ENCODE measurements at places on chromosomes 7 and 10.

DNA sequence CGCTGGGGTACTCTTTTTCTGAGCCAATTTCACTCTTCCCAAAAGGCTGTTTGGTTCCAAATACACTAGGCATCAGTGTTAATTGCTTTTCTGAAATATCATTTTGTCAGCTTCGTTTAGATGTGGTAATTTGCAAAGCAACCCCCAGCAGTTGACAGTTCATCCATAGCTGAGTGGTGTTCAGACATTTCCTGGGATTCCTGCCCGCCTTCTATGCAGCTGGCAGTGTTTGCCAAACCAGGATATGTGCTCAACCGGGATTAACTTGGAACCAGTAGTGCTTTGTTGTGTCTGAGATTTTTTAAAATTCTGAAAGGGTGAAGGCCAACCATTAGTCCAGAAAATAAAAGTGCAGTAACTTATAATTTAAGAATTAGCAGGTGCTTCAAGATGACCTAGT, 25.2 kb upstream of the MKLN1 start:
- no peak for DNase-seq

GRCh38 chr7:3767917-3768777, 467.1 kb downstream of the SDK1 start:
- no peak for DNase-seq

GRCh38 chr7:98618786-98619185, 1.7 kb downstream of the NPTX2 start:
- no peak for DNase-seq

DNA sequence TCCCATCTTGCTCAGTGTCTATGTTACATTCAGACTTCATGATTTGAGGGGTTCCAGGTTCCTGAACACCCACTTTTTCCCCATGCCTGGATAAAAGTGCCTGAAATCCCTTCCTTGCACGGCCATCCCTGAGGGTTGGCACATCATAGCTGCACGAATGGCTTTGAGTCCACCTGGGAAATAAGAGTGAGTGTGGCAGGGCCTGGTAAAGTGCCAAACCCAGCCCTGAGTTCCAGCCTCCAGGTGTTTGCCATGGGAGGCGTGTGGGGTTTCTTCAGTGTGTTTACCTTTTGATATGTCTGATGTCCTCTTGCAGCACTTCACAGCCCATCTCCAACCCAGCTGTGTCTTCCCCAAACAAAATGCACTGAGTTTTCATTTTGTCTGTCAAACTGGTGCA, 145.7 kb downstream of the PAXIP1 start:
- no peak for DNase-seq

DNA sequence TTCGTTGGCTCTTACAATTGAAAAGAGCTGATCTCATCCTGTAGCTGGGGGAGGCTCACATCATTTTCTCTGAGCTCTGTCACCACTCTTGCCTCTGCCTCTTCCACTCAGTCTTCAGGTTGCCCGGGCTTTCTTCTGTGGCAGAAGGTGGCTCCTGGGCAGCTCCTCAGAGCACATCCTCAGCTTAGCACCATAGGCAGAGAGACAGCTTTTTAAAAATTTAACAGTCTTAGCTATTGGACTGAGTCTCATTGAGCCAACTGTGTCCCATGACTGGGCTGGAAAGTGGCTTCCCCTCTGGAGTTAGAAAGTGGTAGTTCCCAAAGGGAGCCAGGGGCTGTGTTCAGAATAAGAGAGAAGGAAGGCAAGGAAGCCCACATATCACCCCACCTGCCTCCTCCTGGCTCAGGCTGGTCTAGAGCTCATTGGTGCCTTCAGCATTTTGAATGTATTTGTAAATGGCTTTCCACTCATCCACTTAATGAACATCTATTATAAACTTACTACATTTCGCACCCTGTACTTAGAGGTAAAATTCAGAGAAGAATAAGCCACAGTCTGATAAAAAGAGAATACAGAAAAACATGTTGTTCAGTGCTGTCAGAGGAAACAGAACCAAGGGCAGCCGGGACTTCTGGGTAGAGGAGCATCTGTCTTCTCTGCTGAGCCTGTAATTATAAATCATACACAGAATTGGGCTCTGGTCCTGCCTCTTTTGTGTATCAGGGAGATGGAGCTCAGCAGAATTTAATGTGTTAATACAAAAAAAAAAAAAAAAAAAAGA, 119.3 kb downstream of the WDFY4 start:
- DNase-seq = no peak

GRCh38 chr7:113092762-113093161, 6.1 kb upstream of the GPR85 start:
- no peak for DNase-seq

GRCh38 chr10:103181244-103181643, 11.8 kb downstream of the NT5C2 start:
- DNase-seq = no peak

DNA sequence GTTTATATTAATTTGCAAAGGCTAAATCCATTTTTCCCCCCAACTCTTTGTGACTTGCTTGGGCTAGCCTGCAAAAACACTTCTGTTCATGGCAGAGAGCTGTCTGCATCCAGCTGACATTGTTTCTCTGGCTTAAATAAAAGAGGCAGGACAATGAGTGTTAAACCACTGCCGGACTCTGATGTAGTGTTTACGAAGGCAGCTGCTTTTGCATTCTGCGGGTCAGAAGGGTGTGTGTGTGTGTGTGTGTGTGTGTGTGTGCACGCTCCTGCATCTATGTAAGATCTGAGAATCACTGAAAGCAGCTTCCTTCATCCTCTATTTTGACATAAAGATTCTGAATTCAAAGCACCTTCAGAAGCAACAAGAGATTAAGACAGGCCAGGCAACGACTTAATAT, 28.3 kb downstream of the NRP1 start:
- DNase-seq = no peak

DNA sequence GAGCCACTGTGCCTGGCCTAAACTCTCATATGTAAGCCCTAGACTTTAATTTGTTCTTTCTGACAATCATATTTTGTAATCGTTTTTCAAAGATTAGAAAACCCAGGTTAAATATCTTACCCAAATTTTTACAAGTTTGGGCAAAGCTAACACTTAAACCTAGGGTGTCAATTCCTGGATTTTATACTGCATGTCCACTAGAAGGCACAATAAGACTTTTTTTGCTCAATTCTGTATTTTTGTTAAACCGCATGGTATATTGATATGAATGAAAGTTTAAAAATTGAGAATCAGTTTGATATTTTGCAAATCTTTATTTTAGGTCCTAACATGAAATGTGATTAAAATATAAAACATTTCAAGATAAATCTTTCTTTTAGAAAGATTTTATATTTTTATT, 29.3 kb downstream of the DYNC2I1 start:
- no peak for DNase-seq

DNA sequence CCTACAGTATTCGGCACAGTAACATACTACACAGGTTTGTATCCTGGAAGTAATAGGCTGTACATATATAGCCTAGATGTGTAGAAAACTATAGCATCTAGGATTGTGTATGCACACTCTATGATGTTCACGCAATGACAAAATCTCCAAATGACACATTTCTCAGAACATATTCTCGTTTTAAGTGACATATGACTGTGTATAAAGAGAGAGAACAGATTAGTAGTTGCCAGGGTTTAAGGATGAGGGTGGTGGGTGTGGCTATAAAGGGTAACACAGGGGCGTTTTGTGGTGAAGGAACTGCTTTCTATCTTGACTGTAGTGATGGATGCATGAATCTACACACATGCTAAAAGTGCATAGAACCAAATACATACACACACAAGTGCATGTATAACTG, 101.2 kb downstream of the ARL4A start:
- DNase-seq = no peak

DNA sequence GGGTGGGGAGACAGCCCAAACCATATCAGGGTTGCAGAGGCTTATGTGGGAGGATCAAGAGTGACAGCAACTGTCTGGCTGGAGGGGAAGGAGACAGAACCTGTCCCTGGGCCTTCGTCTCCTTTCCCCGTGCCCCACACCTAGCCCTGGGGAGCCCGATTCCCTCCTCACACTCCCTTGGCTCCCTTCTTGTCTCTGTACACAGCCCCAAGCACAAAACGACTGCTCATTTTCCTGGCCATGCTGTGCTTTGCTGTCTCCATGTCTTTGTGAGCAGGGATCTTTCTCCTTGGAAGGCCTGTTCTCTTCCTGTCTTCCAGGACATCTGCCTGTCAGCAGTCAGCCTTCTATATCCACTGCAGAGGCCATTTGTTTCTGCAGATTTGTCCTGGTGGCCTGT, 113.7 kb downstream of the INSYN2A start:
- DNase-seq = no peak

GRCh38 chr10:49557681-49558080, 18.8 kb upstream of the ERCC6 start:
- DNase-seq = no peak

GRCh38 chr7:6027806-6028365, 3.3 kb upstream of the ANKRD61 start:
- DNase-seq = no peak

DNA sequence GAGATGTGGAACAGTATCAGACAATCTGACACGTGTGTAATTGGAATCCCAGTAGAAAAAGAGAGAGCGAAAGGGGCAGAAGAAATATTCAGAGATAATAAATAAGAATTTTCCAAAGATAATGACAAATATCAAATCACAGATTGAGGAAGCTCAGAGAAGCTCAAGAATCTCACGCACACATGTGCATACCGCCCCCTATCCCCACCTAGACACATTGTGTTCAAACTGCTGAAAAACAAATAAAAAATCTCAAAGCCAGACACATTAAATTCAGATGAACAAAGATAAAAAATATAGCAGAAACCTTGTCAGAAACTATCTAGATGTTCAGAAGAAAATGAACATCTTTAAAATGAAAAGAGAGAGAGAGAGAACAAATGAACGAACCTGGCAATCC, 17.2 kb downstream of the SFR1 start:
- no peak for DNase-seq

DNA sequence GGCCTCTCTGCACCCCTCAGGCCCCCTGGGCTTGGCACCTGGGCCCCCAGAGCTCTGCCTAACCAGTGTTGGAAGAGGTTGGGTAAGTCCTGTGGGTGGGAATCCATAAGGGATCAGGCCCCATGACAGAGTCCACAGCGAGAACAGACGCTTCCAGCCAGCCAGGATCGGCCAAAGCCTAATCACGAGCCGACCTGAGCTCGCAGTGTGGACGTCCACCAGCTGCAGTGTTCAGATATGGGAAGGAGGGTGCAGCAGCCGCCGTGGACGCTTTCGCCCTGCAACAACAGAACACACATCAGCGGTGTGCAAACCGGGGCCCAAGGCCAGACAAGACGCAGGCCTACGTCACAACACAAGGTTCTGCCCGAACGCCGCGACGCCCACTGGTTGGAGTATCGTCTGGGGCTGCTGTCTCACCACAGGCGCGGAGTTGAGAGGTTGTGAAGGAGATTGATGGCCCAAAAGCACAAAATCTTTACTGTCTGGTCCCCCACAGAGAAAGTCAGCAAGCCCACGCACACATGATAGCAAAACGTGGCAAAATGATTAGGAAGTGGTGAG, 102.1 kb downstream of the FOXL3 start:
- no peak for DNase-seq

DNA sequence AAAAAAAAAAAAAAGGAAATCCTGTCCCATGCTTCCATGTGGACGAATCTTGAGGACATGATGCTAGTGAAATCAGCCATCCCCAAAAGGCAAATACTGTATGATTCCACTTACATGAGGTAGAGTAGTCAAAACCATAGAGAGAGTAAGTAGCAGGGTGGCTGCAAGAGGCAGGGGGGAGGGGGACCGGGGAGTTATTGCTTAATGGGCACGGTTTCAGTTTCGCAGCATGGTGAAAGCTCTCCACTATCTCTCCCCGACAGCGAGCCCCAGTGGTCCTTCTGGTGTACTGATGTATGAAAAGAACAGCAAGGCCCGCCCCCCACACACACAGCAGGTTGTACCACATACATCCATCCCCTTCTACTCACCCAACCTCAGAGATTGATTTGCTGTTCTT, 32.8 kb downstream of the NOD1 start:
- peak; percentile 43 for DNase-seq

- no peak for DNase-seq
Observed at GRCh38 chr7:80632139-80632538, 6.3 kb upstream of the CD36 start.

- no peak for DNase-seq
Observed at GRCh38 chr10:92847202-92847864, 987 bp upstream of the EXOC6 start.

DNA sequence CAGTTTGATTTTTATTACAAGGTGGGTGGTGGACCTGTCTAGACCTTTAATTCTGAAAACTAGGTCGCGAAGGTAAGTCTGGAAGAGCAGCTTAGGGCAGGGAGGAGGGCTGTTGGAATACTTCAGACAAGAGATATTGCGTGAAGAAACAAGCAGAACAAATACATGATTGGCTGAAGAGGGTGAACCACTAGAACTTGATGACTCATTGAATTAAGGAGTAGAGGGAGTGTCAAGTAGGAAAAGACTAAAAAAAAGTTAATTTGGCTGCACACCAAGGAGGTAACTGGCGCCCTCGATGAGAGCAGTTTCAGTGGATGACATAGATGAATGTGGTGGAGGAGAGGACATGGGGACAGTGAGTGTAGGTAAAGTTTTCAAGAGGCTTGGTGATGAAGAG, 41.3 kb downstream of the WNT2 start:
- DNase-seq = no peak

GRCh38 chr7:6221340-6222319, 50.8 kb downstream of the CYTH3 start:
- peak; percentile 19 for DNase-seq

All from activated T-cell treated with anti-CD3 and anti-CD28 coated beads for 4 hours (primary cell).